IMR-90 (cell line): ENCODE measurements at places on chromosomes 11 and 22. TPM values are rescaled to one million over a fixed set of nuclear protein-coding genes. Genes with fewer than 3 reads are reported as not detected.

The CNGA4 gene
- polyA plus RNA-seq: 0.07 and 0.12 TPM in 2 replicates

- peak; percentile 87 for DNase-seq
Observed at GRCh38 chr11:17343907-17344306, 7.7 kb upstream of the NCR3LG1 start.

The MMP13 gene
- not detected in 2 replicates for polyA plus RNA-seq

The FAM227A gene
- 1.1 and 1.4 TPM in 2 replicates for polyA plus RNA-seq

DNA sequence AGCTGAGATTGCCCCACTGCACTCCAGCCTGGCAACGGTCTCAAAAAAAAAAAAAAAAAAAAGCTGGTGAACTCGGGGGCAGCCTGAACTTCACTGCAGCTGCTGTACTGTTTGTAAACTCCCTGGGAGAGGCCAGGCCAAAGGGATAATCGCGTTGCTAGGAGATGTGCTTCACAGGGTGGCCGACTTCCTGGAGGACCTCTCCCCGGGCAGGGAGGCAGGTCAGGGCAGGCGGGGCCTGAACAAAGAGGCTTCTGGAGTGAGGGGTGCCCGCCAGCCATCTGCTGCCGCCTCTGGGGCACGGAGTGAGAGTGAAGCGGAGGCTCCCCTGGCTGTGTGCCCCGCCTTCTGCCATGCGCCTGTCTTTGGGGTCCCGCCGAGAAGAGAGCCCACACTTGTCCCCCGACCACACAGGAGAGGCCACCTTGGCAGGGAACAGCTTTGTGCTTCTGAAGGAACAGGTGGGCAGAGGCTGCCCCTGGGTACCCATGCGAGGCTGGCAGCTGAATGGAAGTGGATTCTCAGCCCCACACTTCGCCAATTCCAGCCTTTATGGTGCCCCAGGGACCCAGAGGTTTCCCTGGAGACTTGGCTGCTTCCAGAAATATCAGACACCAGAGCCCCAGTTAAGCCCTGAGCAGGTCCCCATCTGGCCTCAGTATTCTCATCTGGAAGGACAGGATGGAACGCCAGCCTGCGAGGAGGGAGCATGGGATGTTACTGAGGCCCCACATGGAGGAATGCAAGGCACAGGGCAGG is 29.6 kb downstream of the TMEM184B start:
- DNase-seq: peak; percentile 78

GRCh38 chr11:77278595-77279506 is 22.6 kb downstream of the GDPD4 start:
- DNase-seq: peak; percentile 70

The H19 gene
- 0.23 and 0.41 TPM in 2 replicates for polyA plus RNA-seq

The TSSK2 gene
- polyA plus RNA-seq: not detected in 2 replicates

- peak; percentile 1 for DNase-seq
Observed at GRCh38 chr22:36925388-36926290, 12.2 kb downstream of the CSF2RB start.

- peak; percentile 26 for DNase-seq
Observed at GRCh38 chr11:103648670-103649400, 387.6 kb upstream of the DDI1 start.

The SIDT2 gene
- 29.7 and 30.3 TPM in 2 replicates for polyA plus RNA-seq

GRCh38 chr11:134207538-134208239 is 16.1 kb downstream of the NCAPD3 start:
- DNase-seq: no peak
